ENCODE measurements at places on chromosomes 4 and X.

- no peak for DNase-seq
Observed at GRCh38 chr4:27702730-27703431, 842.2 kb downstream of the STIM2 start.

DNA sequence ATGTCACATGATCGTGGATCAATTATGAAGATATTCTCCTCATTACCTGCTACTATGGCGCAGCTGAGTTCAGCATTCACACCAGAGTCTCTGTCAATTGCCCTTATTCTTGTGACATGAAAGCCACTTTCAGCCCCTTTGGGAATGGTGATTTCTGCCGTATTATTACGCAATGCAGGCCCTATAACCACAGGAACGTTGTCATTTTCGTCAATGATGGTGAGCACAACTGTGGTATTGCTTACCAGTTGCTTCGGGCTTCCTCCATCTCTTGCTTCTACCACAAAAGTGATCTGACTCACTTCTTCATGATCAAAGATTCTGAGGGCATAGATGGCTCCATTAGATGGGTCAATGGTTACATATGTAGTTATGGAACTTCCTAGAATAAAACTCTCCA is 2.1 kb downstream of the PCDH18 start:
- DNase-seq: no peak

GRCh38 chr4:23594125-23594524 is 295.7 kb downstream of the PPARGC1A start:
- DNase-seq: no peak

GRCh38 chr4:1500231-1500965 is 94.2 kb upstream of the NKX1-1 start:
- DNase-seq: no peak

GRCh38 chr4:17029432-17029831 is 131.0 kb upstream of the LDB2 start:
- no peak for DNase-seq

DNA sequence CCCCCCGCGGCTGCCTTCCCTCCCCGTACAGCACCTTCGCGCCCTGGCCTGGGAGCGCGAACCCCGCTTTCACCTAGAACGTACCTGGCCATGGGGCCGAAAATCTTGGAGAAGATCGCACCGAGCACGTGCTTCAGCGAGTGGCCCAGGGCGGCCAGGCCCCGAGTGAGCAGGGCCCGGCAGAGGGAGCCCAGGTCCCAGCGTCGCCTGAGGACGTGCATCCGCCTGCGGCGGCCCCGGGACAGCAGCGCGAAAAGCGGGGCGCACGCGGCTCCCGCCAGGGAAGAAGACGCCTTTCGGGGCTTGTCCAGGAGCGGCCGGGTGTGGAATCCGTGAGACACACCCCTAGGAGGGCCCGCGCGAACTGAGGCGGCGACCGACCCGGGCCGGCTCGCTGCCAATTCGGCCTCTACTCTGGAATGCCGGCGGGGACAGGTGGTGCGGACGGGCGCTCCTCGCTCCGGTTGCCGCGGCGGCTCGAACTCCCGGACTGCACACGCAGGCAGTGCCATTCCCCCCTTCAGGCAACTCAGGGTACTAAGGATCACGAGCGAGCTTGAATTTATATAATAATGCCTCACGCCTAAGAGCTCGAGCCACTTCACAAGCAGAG is at the start of gene HS6ST2:
HS6ST2 (minus strand) TSS at position 539 of the 613 bp plus-strand sequence.
- no peak for DNase-seq

DNA sequence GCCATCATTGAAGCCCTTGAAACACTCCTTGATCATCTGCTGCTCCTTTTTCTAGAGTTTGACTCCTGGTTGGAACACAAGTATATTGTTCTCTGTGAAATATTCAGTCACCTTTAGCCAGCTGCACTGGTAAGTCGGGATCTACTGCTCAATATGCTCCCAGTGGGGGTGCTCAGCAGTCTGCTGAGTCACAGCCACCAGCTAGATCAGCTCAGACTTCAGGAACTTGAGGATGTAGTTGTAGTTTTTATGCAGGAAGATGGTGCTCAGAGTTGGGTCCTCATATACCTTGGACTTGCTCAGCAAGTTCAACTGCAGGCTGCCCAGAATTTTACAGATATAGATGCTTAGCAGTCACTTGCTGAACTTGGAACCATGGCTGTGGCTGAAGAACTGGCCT is 202.5 kb upstream of the RPL34 start:
- DNase-seq: no peak

DNA sequence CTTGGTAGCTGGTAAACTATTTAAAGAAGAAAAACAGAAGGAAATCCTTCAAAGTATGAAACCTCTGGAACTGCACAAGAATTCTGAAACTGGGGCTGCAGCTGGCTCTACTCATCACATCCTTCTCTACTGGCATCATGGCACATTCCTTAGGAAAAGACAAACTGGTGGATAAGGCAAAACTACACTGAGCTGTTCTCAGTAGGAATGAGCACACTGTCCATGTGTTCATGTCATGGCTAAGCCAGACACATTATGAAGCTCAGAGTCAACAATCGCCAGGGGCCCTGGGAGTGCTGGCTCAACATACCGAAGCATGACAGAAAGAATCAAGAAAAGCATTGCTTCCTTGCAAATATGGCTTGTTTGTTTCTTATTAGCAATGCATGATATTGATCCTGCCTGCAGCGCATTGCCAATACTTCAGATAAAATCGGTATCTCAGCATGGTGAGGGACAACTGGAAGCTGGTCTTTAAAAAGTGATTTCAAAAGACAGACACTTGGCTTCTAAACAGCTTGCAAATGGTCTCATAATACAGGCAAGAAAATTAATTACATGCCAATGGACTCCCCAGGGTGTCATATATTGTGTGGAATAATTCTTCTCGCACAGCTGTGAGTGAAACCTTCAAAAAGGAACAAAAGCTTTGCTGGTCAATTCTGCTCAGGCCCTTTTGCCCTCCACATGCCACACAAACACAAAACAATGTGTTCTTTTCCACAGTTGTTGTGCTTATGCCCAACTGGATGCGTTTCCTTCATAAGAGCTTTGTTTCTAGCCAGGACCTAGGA is 300.2 kb upstream of the VCX start:
- DNase-seq: no peak

- DNase-seq: no peak
Observed at GRCh38 chr4:186688150-186688943, 35.3 kb downstream of the FAT1 start.

GRCh38 chr4:71186257-71186565 is 152.6 kb upstream of the SLC4A4 start:
- DNase-seq: no peak

DNA sequence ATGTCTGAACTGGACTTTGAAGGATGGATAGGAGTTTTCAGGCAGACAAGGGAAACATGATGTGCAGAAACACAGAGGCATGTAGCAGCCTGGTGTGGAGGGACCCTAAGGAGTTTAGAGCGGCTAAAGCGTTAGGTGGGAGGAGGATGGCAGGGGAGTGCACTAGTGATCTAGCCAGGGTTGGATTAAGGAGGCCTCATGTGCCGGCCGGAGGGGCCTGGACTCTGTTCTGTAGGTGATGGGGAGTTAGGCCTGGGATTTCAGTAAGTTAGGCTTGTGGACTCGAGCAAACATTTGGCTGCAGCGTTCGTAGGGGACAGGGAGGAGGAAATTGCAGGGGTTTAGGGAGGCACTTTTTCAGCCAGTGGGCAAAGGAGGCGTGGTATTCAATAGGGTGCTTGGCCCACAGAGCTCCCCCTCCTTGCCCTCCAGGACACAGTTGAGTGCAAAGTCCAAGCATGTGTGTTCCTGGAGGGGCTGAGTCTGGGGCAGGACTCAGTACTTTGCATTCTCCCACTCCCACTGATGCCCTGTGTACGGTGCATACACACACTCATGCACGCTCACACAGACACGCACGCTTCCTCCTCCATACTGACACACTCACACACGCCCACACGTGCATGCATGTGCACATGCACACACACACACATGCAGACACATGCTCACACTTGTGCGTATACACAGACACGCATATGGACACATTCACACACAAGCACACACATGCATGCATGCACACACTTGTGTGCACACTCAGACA is 18.6 kb downstream of the PSAPL1 start:
- DNase-seq: no peak

- no peak for DNase-seq
Observed at GRCh38 chr4:127448986-127449385, 183.8 kb upstream of the INTU start.

DNA sequence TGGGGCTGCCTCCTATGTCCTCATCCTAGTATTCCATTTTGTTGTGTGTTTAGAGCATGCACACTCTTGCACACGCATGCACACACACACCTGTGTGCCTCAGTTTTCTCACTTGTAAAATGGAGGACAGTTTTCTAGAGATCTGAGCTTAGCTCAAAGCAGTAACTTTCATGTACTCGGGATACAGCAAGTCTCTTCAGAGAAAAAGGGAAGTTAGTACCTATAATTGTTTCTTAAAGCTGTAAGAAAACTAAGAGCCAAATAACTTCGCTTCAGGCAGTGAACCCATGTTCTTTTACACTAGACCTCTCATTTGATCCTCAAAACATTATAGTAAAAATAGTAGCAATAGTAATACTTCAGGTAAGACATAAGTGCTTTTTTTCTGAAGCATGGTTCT is 49.6 kb downstream of the KIT start:
- DNase-seq: no peak

GRCh38 chr4:52019936-52020657 is at the start of gene LRRC66:
Gene LRRC66 (minus strand): TSS chr4:52020363. CDS start chr4:52017613, 2,750 bp downstream.
- DNase-seq: no peak

- DNase-seq: no peak
Observed at GRCh38 chr4:108109997-108110416, 58.7 kb downstream of the LEF1 start.

GRCh38 chr4:71382900-71383560 is 44.2 kb downstream of the SLC4A4 start:
- DNase-seq: no peak

GRCh38 chr4:56995525-56995924 is 16.8 kb downstream of the POLR2B start:
- no peak for DNase-seq

DNA sequence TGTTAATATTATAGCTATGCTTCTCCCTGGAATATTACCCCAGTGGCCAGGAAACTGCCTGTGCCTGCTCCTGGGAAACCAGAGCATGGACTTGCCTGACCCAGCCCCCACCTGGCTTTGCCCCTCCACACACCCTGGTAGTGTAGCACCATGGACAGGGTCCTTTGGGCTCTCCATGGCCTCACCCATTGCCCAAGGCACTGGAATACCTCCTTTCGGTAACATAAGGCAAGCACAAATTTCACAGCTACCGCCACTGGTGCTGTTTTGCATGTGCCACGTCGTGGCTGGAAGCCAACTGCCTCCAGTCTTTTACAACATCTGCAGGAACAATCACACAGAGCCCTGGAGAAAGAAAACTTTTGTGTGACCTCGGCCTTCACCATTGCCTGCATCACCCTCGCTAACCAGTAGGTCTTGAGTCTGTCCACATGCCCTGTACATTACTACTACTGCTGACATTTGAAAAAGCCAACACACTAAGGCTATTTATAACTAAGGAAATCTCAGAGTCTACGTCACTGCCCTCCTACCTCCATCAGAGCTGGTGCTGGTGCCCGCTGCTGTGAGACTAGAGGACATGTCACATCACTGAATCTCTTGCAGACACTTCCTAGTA is 47.7 kb downstream of the HPGD start:
- no peak for DNase-seq

DNA sequence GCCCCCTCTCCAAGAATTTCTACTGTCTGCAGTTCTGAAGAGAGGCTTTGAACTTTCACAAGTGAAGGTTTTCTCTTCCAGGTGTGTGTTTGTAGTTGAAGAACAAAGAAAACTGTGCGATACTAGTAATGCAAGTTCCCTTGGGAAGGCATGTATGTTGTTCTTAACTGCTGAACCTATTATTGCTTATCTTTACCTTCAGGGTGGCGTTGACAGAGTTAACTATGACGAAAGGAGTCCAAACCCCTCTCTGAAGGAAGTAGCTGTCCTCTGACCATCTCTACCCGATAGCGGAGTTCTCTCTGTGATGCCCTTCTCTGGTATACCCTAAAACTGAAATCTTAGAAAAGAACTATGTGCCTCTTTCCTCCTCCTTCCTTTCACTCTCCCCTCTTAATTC is 79.9 kb downstream of the TSPAN7 start:
- DNase-seq: no peak

- DNase-seq: no peak
Observed at GRCh38 chrX:14843666-14844065, 29.2 kb downstream of the FANCB start.

- DNase-seq: no peak
Observed at GRCh38 chr4:76447393-76447851, 12.4 kb downstream of the SHROOM3 start.

- no peak for DNase-seq
Observed at GRCh38 chr4:183848805-183849204, 56.3 kb upstream of the STOX2 start.

DNA sequence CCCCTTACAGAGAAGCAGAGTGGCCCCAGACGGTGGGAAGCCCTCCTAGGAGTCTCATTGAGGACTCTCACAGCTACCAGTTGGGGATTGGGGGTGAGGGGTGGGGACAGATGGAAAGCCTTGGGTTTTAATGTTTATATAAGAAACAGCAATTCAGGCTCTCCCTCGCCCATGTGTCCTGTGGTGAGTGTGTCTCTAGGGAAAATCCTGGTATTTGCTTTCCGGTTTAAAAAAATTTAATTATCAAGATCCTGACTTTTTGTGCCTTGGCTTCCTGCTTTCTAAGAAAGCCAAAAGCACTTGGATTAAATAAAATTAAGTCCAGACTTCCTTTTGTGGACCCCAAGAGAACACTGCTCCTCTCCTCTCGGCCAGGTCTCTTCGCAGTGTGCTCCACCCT is 93.8 kb downstream of the SOWAHB start:
- DNase-seq: no peak

GRCh38 chr4:73947239-73947985 is 34.4 kb downstream of the PF4 start:
- DNase-seq: no peak

DNA sequence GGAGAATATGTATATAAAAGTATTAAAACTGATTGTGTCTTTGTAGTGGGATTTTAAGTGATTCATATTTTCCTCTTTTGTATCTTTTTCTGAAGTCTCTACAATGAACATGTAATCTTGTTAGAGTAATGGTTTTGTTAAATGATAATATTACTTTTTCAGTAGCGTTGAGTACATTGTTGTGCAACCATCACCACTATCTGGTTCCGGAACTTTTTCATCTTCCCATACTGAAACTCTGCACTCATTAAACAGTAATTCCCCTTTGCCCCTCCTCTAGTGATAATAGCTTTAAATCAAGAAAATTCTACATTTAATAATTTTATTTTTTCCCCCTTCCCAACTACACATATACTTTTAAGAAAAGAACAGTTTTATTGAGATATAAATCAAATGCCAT is 23.3 kb downstream of the SHROOM3 start:
- DNase-seq: no peak

- no peak for DNase-seq
Observed at GRCh38 chrX:35726176-35726575, 72.0 kb upstream of the MAGEB16 start.

DNA sequence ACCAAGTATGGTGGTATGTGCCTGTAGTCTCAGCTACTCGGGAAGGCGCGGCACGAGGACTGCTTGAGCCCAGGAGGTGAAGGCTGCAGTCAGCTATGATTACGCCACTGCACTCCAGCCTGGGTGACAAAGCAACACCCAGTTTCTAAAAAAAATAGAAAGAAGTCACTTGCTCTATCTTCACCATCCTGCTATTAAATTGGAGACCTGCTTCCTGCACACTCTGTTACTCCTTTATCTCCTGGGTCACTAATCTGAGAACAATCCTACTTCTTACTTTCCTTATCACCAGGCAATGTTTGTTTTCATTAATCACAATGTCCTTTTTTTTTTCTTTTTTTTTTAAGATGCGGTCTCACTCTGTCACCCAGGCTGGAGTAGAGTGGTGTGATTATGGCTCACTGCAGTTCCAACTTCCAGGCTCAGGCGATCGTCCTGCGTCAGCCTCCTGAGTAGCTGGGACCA is 16.2 kb downstream of the PRKX start:
- DNase-seq: no peak

GRCh38 chr4:108533245-108533844 is 87.0 kb upstream of the RPL34 start:
- no peak for DNase-seq

All from stimulated activated CD8-positive, alpha-beta memory T cell treated with anti-CD3 and anti-CD28 coated beads, Interleukin-4, amount 100 ng/mL, for 4 hours (primary cell).